ENCODE measurements at places on chromosomes 2 and 18. TPM values are rescaled to one million over a fixed set of nuclear protein-coding genes. Genes with fewer than 3 reads are reported as not detected.

Gene SLC30A3
- 102 TPM for total RNA-seq

Gene CRYBA2
- not detected for total RNA-seq

Gene RNF125
- 2.6 TPM for total RNA-seq

Gene SLC5A7
- not detected for total RNA-seq

Gene NPPC
- 6.4 TPM for total RNA-seq

Gene IL1RL2
- total RNA-seq = 1.4 TPM

Gene DNER
- 6.0 TPM for total RNA-seq

Gene TBC1D8
- total RNA-seq = 149 TPM

Gene ADCYAP1
- total RNA-seq = 2.2 TPM

Gene FZD7
- total RNA-seq = 16.1 TPM

Gene DUSP11
- total RNA-seq = 39.5 TPM

Gene POTEI
- 3.9 TPM for total RNA-seq

Gene RAD51AP2
- 4.2 TPM for total RNA-seq

Gene CIDEA
- total RNA-seq = not detected

Gene SOX11
- not detected for total RNA-seq

Gene SGPP2
- 3.3 TPM for total RNA-seq

Gene ERFE
- not detected for total RNA-seq

Gene FBXO41
- 4.2 TPM for total RNA-seq

Gene ACTR1B
- total RNA-seq = 102 TPM

Gene KYNU
- total RNA-seq = 1.1 TPM

Gene FRZB
- 0.91 TPM for total RNA-seq

Gene BOLL
- total RNA-seq = not detected

Gene MC4R
- total RNA-seq = not detected

Measured in prostate gland (tissue), 2 donors.